Right renal pelvis (tissue), 4 donors: ENCODE measurements at places on chromosomes 3 and 15. TPM values are rescaled to one million over a fixed set of nuclear protein-coding genes. Genes with fewer than 3 reads are reported as not detected.

Gene HCN4
- 1.1 TPM for polyA plus RNA-seq

DNA sequence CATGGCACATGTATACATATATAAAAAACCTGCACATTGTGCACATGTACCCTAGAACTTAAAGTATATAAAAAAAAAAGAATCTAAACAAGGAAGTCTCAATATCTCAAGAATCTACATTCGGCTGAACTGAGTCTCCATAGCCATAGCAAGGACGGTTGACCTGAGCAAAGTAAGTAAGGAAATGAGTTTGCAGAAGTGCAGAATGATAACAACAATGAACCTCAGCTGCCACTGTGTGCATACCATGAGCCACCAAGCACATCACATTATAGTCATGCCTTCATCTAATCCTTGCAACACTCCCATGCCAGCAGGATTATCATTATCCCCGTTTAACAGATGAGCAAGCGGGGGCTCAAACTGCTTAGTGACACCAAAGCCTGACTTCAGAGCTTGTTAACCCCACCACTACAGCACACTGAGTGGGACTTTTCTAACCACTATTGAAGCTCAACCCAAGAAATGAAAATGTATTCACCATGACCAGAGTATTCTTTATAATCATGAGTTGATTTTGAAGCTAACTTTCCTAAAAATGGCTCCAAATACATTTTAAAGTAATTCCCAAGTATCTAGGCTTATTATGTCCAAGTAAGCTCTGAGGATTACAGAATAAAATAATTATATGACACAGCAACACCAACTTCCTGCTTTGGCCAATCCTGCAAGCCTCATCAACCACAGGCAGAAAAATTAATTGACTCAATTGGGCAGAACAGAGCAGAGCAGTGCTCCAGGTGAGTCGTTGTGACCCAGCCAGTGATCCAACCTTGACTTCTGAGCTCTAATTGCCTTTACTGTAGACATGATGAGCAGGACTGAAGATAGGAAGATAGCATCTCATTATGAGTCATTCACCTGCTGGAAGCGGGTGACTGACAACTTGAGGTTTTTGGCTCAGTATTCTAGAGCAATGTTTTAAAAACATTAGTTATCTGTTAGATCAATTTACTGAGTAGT lies 47.3 kb upstream of the IL12A start:
- no peak for DNase-seq

- DNase-seq = no peak
These were observed 126.5 kb downstream of the FAM43A start for GRCh38 chr3:194812176-194812575.

Gene GMNC
- polyA plus RNA-seq = 5.3 TPM

Gene ITIH3
- 5.3 TPM for polyA plus RNA-seq

DNA sequence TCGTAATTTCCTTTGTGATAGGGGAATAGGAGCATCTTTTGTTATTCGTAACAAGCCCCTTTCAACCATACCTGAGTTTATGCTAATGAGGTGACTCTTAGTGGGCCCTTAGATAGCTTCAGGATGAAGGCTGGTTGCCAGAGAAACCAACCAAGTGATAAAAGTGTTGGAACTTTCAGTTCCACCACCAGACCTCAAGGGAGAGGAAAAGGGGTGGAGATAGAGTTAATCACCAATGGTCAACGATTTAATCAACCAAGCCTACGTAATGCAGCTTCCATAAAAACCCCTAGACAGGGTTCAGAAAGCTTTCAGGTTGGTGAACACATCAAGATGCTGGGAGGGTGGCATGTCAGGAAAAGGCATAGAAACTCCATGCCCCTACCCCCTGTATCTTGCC lies 33.0 kb downstream of the HERC1 start:
- DNase-seq = no peak

- no peak for DNase-seq
These were observed 38.4 kb downstream of the RASGRF1 start for GRCh38 chr15:79051941-79052731.

GRCh38 chr3:136070953-136071949 lies 105.7 kb downstream of the PPP2R3A start:
- DNase-seq = no peak

DNA sequence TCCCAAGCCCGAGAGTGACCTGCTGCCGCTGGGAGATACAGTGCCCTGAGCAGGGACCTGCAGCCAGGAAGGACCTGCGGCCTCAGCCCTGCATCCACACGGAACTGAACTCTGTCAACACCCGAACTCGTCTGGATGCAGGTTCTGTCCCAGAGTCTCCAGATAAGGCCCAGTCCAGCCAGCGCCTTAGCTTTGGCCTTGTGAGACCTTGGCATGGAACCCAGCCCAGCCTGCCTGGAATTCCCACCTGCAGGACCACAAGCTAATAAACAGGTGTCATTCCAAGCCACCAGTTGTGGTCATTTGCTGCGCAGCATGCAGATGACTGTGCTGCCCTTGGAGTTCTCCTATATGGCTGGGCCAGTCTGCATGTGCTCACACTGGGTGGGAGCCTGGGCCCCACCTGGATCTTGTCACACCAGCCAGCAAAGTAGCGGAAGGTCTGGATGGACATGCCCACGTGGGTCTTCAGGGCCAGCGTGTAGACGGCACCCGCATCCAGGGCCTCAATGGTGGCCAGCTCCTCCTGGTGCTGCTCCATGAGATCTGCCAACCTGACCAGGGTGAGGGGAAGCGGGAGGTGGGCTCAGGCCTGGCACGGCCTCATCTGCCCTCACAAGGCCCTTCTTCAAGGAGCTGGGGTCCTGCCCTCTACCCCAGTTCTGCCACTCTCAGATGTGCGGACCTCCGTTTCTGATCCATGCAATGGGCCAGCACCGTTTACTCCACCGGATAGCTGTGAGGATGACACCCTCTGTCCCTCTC lies 47.2 kb upstream of the SLC41A3 start:
- no peak for DNase-seq

GRCh38 chr15:71433402-71433801 lies 318.1 kb downstream of the THSD4 start:
- DNase-seq = no peak

DNA sequence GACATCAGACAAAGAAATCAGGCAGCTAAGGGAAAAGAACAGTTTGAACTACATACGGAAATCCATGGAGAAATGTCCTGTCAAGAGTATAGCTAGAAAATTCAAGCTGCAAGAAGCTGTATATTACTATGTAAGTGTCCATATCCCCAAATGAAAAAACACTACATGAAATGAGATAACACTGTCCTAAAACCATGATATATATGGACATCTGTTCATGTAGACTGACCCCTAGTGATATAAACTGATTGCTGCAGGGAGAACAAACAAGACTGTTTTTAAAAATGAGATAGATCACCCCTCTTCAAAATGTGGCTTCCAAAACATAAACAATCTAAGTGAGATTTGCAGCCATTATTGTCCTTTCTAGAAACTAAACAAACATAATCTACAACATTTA lies 985.6 kb downstream of the EPHA3 start:
- DNase-seq = no peak

- DNase-seq = no peak
These were observed 24.4 kb downstream of the TMEM45A start for GRCh38 chr3:100516838-100517237.

- no peak for DNase-seq
These were observed 29.9 kb upstream of the SFMBT1 start for GRCh38 chr3:53075743-53076140.

GRCh38 chr15:23629234-23629805 lies 18.3 kb downstream of the MAGEL2 start:
- no peak for DNase-seq

DNA sequence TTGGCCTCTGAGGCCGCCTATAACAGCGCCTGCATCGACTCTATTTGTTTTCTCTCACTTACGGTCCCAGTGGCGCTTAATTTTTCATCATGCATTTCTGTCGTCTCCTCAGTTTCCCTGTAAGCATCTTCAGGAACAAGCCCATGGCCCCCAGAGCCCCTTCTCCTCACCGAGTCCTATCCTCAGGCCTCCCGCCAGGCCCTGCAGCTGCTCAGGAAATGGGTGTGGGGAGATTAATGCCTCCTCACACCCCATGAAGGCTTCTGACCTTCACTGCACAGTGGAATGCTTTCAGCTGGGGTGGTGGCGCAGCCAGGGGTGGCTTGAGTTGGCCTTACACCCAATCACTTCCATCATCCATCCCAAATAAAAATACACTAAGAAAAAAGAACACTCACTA lies 260.4 kb downstream of the FAM43A start:
- no peak for DNase-seq

GRCh38 chr3:153681057-153681456 lies 440.1 kb upstream of the ARHGEF26 start:
- DNase-seq = no peak

Gene ACAN
- polyA plus RNA-seq = 3.1 TPM

GRCh38 chr3:73271-73670 lies 123.3 kb upstream of the CHL1 start:
- DNase-seq = no peak

- DNase-seq = peak; percentile 97
These were observed 4.0 kb downstream of the CHD2 start for GRCh38 chr15:92903966-92904721.

Gene LIPH
- polyA plus RNA-seq = 1.2 TPM

GRCh38 chr15:30885814-30886213 lies 17.9 kb upstream of the FAN1 start:
- DNase-seq = no peak

Gene SKOR1
- polyA plus RNA-seq = 0.44 TPM

DNA sequence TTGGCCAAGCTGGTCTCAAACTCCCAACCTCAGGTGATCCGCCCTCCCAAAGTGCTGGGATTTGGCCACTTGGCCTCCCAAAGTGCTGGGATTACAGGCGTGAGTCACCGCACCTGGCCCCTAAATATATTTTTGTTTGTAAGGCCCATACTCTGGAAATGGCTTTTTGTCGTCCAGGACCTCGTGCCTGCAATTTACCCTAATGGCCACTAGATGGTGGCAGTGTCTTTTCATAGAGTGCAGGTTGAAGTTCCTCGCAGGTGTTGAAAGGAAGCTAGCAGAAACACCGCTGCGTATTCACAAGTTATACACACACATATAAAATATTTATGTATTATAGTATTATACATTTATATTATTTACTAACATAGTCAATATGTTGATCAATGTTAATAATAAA lies 97.2 kb downstream of the LRTM1 start:
- DNase-seq = no peak

DNA sequence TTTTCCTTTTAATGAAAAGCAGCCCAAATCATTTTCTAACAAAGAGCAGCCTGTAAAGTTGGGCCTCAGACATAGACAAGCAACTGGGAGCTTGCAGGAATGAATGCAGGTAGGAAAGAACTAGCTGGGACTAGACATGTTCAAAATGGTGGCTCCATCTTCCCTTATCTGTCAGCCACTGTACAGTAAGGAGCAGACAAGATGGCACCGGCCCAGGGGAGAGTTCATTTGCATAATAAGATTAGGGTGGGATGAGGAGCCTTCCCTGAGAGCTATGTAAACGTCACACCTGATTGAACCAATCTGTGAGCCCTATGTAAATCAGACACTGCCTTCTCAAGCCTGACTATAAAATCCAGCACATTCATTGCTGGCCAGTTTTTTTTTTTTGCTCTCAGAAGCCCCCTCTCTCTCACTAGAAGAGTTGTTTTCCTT lies 59.7 kb upstream of the GK5 start:
- no peak for DNase-seq

GRCh38 chr15:77538027-77538451 lies 94.7 kb downstream of the LINGO1 start:
- DNase-seq = no peak

- DNase-seq = no peak
These were observed 43.0 kb downstream of the CTXND1 start for GRCh38 chr15:80208758-80209734.

DNA sequence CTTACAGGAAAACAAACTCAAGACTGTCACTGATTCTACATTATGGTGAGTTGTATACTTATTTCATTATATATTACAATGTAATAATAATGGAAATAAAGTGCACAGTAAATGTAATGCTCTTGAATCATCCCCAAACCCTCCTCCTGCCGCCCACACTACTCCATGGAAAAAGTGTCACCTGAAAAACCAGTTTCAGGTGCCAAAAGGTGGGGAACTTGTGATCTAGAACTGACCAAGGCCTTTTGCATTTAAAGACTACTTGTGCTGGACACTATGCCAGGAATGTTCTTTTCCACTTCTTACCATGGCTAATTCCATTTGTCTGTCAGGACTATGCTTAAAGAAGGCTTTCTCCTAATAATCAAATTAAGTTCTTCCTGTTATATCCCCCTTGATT lies 32.3 kb downstream of the ROBO2 start:
- DNase-seq = no peak

GRCh38 chr3:175941352-175941751 lies 1082.2 kb downstream of the NAALADL2 start:
- DNase-seq = no peak

DNA sequence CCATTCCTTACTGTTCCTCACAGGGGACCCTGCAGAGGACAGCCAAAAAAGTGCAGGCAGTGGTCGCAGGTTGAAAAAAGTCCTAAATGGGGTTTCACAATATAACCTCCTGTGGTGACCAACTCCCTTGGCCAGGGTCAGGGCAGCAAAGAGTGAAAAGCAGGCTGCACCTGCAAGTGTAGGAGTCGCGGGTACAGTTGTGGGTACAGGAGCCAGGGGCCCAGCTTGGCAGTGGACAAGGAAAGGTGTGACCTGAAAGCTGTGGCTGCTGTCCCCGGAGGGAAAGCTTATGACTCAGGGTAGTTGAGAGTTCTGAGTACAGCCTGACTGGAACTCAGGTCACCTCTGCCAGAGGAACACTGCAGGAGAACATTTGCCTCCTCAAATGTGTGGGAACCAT lies 1114.1 kb downstream of the ROBO2 start:
- DNase-seq = no peak

Gene PDCD6IP
- 158 TPM for polyA plus RNA-seq

GRCh38 chr3:189269365-189269764 lies 97.6 kb downstream of the TPRG1 start:
- DNase-seq = no peak

GRCh38 chr15:40891810-40892446 lies 2.3 kb upstream of the VPS18 start:
- DNase-seq = no peak

GRCh38 chr15:100241572-100242482 lies 99.9 kb downstream of the ADAMTS17 start:
- no peak for DNase-seq

- DNase-seq = no peak
These were observed 144.6 kb downstream of the NUP210 start for GRCh38 chr3:13275376-13276005.

Gene RASL12
- polyA plus RNA-seq = 8.6 TPM

- no peak for DNase-seq
These were observed 71.8 kb upstream of the SCN5A start for GRCh38 chr3:38721207-38721772.
